ENCODE measurements at places on chromosomes 7 and 10.

DNA sequence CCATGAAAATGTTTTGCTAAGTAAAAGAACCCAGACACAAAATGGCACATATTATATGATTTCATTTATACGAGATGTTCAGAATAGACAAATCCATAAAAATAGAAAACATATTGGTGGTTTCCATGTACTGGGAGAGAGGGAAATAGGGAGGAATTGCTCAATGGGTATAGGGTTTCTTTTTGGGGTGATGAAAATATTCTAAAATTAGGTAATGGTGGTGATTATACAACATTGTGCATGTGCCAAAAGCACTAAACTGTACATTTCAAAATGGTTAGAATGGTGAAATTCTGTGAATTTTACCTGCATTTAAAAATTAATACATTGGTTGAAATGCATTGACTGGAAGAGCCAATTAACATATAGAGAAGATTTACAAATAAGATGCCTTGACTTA is 613.9 kb downstream of the TNS3 start:
- H3K4me1 ChIP-seq: peaks cover 4% of the 10 kb centered on the region
- H3K27me3 ChIP-seq: no peaks in the 10 kb centered on the region
- no peak for DNase-seq
- H3K4me3 ChIP-seq: no peak overlapping the region
- H3K36me3 ChIP-seq: no peaks in the 10 kb centered on the region

- no peaks in the 10 kb centered on the region for H3K27me3 ChIP-seq
- H3K27ac ChIP-seq: no peak overlapping the region
- DNase-seq: peak; percentile 29
- H3K36me3 ChIP-seq: no peaks in the 10 kb centered on the region
Observed at GRCh38 chr7:73829505-73829904, 1.3 kb upstream of the CLDN4 start.

DNA sequence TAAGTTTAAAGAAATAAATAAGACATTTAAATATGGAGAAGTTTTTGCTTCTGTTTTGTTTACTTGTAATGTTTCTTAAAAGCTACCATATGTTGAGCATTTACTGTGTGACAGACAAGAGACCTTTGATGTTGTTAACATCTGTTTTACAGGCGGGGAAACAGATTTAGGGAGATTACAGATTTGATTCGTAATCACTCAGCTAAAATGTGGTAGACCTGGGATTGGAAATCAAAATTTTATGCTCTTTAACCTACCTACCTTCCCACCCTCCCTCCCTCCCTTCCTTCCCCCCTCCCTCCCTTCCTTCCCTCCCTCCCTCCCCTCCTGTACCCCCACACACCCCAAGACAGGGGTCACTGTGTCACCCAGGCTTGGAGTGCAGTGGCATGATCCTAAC is 11.7 kb downstream of the LCOR start:
- H3K27me3 ChIP-seq: no peaks in the 10 kb centered on the region
- peaks cover 9% of the 10 kb centered on the region for H3K4me1 ChIP-seq
- no peaks in the 10 kb centered on the region for H3K36me3 ChIP-seq
- no peak overlapping the region for H3K27ac ChIP-seq
- H3K4me3 ChIP-seq: no peak overlapping the region

GRCh38 chr10:117656385-117657367 is 114.1 kb downstream of the EMX2 start:
- no peak overlapping the region for H3K4me3 ChIP-seq
- H3K27me3 ChIP-seq: no peaks in the 10 kb centered on the region
- no peaks in the 10 kb centered on the region for H3K36me3 ChIP-seq
- H3K27ac ChIP-seq: no peak overlapping the region
- no peak for DNase-seq

DNA sequence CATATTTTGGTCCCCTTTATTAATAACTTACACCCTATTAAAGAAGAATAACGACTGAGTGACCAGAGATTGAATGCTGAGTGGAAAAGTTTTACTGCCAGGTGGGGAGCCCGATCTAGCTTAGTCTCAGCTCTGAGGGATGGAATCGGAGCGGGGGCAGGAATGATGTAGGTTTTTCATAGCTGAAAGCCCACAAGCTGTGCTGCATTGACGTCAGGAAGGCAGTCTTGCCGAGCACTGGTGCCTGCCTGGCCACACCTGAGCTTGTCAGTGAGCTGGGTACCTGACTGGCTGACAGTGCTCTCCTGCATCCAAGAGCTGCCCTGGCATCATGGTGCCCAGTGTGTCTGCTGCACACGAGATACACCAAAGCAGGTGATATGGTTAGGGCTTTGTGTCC is 34.8 kb downstream of the GRK5 start:
- no peak for DNase-seq
- H3K4me1 ChIP-seq: peaks cover 8% of the 10 kb centered on the region
- no peaks in the 10 kb centered on the region for H3K27me3 ChIP-seq
- H3K27ac ChIP-seq: no peak overlapping the region

GRCh38 chr10:124283215-124283948 is 135.3 kb downstream of the OAT start:
- no peak overlapping the region for H3K4me3 ChIP-seq
- no peaks in the 10 kb centered on the region for H3K27me3 ChIP-seq
- H3K36me3 ChIP-seq: no peaks in the 10 kb centered on the region
- peak; percentile 19 for DNase-seq

GRCh38 chr7:120898715-120899499 is 41.0 kb upstream of the TSPAN12 start:
- no peak for DNase-seq
- no peaks in the 10 kb centered on the region for H3K4me1 ChIP-seq
- no peaks in the 10 kb centered on the region for H3K27me3 ChIP-seq
- H3K27ac ChIP-seq: no peak overlapping the region
- no peak overlapping the region for H3K4me3 ChIP-seq
- no peaks in the 10 kb centered on the region for H3K36me3 ChIP-seq

- no peak overlapping the region for H3K4me3 ChIP-seq
- DNase-seq: no peak
- H3K4me1 ChIP-seq: no peaks in the 10 kb centered on the region
- no peak overlapping the region for H3K27ac ChIP-seq
- H3K36me3 ChIP-seq: no peaks in the 10 kb centered on the region
Observed at GRCh38 chr10:63324495-63324854, 141.3 kb downstream of the JMJD1C start.

DNA sequence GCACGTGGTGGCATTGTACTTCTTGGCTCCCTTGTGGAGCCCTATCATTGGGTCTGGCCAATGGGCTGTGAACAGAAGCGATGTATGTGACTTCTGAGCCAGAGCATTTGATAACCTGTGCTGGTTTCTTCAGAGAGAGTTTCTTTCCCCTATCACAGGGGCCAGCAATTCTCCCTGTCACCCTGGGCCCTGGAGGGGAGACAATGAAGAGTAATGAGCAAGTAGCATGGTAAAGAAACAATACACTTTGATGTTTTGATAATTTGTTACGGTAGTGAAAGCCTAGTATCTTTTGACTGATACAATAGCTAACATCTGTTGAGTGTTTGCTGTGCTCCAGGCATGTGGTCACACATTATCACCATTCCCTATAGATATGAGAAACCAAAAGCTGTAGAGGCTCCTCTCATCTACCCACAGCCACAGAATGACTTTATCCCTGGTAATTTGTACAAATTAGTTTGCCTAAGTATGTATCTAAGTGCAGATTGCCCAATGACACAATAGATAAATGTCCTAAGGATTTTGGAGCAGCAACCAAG is 113.4 kb upstream of the SVIL start:
- no peaks in the 10 kb centered on the region for H3K36me3 ChIP-seq
- peaks cover 8% of the 10 kb centered on the region for H3K4me1 ChIP-seq
- peak; percentile 34 for DNase-seq
- H3K27me3 ChIP-seq: peaks cover 47% of the 10 kb centered on the region

GRCh38 chr10:78529262-78529661 is 495.6 kb downstream of the RPS24 start:
- H3K36me3 ChIP-seq: no peaks in the 10 kb centered on the region
- H3K4me1 ChIP-seq: no peaks in the 10 kb centered on the region
- no peak overlapping the region for H3K4me3 ChIP-seq
- no peak for DNase-seq

- no peak for DNase-seq
- H3K4me1 ChIP-seq: peaks cover 4% of the 10 kb centered on the region
- H3K36me3 ChIP-seq: no peaks in the 10 kb centered on the region
- no peaks in the 10 kb centered on the region for H3K27me3 ChIP-seq
- H3K4me3 ChIP-seq: no peak overlapping the region
Observed at GRCh38 chr10:97003804-97004201, 171.7 kb downstream of the LCOR start.

- H3K27ac ChIP-seq: no peak overlapping the region
- H3K4me1 ChIP-seq: no peaks in the 10 kb centered on the region
- H3K36me3 ChIP-seq: no peaks in the 10 kb centered on the region
- H3K4me3 ChIP-seq: no peak overlapping the region
- DNase-seq: no peak
Observed at GRCh38 chr7:85498031-85498430, 311.2 kb upstream of the SEMA3D start.

- H3K4me1 ChIP-seq: peaks cover 12% of the 10 kb centered on the region
- no peak overlapping the region for H3K27ac ChIP-seq
- H3K36me3 ChIP-seq: no peaks in the 10 kb centered on the region
- DNase-seq: peak; percentile 93
- peaks cover 26% of the 10 kb centered on the region for H3K27me3 ChIP-seq
Observed at GRCh38 chr7:44184206-44184872, 4.9 kb downstream of the GCK start.

DNA sequence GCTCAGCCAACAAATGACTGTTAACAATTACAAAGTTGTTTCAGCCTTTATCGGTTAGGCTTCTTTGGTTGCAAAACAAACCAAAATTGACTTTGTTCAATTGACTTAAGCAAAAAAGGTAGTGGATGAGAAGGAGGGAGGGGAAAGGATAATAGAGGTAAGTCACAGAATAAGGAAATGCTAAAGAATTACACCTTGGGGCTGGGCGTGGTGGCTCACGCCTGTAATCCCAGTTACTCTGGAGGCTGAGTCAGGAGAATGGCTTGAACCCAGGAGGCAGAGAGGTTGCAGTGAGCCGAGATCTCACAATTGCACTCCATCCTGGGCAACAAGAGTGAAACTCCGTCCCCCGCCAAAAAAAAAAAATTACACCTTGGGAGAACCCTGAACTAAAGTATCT is 41.4 kb downstream of the AHCYL2 start:
- no peak for DNase-seq
- no peaks in the 10 kb centered on the region for H3K4me1 ChIP-seq
- no peak overlapping the region for H3K4me3 ChIP-seq
- no peaks in the 10 kb centered on the region for H3K27me3 ChIP-seq
- no peak overlapping the region for H3K27ac ChIP-seq

GRCh38 chr10:86662186-86663045 is 5.9 kb upstream of the LDB3 start:
- H3K27ac ChIP-seq: no peak overlapping the region
- no peaks in the 10 kb centered on the region for H3K4me1 ChIP-seq
- DNase-seq: peak; percentile 58
- no peaks in the 10 kb centered on the region for H3K36me3 ChIP-seq
- no peak overlapping the region for H3K4me3 ChIP-seq

DNA sequence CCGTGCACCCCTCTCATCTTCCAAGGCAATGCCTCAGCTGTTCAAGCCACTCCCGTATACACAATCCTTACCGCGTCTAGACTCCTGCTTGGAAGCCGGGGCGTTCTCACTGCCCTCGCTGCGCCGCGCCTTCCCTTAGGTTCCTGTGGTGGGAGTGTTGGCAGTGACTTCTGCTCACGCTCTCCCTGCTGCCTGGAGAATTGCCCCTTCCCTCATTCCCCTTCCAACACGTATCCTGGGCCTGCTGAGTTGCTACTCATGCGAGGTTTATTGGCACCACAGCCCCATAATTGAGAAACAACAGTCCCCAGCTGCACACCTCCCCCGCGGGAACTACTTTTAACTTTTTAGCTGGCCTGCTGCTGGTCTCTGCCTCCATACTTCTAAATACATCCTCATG is 31.9 kb downstream of the RBM17 start:
- H3K27ac ChIP-seq: no peak overlapping the region
- peak; percentile 78 for DNase-seq
- no peaks in the 10 kb centered on the region for H3K27me3 ChIP-seq
- H3K4me3 ChIP-seq: no peak overlapping the region

DNA sequence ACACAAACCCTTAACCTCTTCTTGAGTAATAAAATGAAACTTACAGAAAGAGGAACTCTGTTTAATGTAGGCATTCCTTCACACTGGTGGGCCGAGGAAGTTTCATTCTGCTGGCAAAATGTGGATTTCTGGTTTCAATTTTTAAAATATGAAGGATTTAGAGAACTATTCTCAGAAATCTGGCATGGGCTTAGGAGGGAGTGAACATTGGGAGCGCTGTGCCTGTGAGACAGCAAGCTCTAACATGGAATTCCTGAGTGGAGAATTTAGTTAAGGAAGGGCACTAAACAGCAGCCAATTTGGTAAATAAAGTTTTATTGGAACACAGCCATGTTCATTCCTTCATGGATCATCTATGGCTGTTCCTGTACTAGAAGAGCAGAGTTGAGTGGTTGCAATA is 751.8 kb upstream of the IGFBP3 start:
- no peaks in the 10 kb centered on the region for H3K4me1 ChIP-seq
- H3K4me3 ChIP-seq: no peak overlapping the region
- H3K27me3 ChIP-seq: no peaks in the 10 kb centered on the region

DNA sequence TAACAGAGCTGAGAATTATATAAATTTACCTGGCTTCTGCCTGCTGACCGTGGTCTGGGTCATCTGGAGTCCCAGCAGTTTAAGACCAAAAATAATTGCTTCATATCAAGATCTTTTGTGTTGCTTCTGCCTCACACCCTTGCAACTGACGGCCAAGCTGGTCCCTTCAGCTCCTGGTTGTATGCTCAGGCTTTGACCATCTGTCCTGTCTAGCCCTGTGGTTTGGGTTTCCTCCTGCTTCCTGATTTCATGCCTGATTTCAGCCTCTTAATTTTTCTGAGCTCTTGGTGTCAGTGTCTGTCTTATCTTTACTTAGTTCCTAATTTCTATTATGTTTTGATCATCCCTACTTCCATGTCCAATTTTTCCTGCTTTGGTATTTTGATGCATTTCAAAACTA is 87.9 kb upstream of the PLXDC2 start:
- H3K4me3 ChIP-seq: no peak overlapping the region
- no peaks in the 10 kb centered on the region for H3K36me3 ChIP-seq
- DNase-seq: no peak
- peaks cover 16% of the 10 kb centered on the region for H3K4me1 ChIP-seq

GRCh38 chr10:8794860-8795259 is 740.4 kb downstream of the GATA3 start:
- no peaks in the 10 kb centered on the region for H3K36me3 ChIP-seq
- H3K4me3 ChIP-seq: no peak overlapping the region
- DNase-seq: no peak
- H3K4me1 ChIP-seq: no peaks in the 10 kb centered on the region

GRCh38 chr7:143494622-143495021 is 16.9 kb downstream of the TAS2R41 start:
- no peak overlapping the region for H3K4me3 ChIP-seq
- H3K27ac ChIP-seq: no peak overlapping the region
- H3K4me1 ChIP-seq: peaks cover 20% of the 10 kb centered on the region
- H3K27me3 ChIP-seq: no peaks in the 10 kb centered on the region

- no peaks in the 10 kb centered on the region for H3K4me1 ChIP-seq
- H3K36me3 ChIP-seq: no peaks in the 10 kb centered on the region
- no peak overlapping the region for H3K4me3 ChIP-seq
- peaks cover 46% of the 10 kb centered on the region for H3K27me3 ChIP-seq
- no peak overlapping the region for H3K27ac ChIP-seq
Observed at GRCh38 chr7:8436965-8437364, 3.6 kb downstream of the NXPH1 start.

- H3K36me3 ChIP-seq: no peaks in the 10 kb centered on the region
- peaks cover under 1% of the 10 kb centered on the region for H3K4me1 ChIP-seq
- no peak overlapping the region for H3K27ac ChIP-seq
- peaks cover 10% of the 10 kb centered on the region for H3K27me3 ChIP-seq
Observed at GRCh38 chr7:104891949-104892348, 122.1 kb upstream of the KMT2E start.

- H3K4me1 ChIP-seq: peaks cover 18% of the 10 kb centered on the region
- no peaks in the 10 kb centered on the region for H3K36me3 ChIP-seq
- DNase-seq: peak; percentile 93
- H3K27ac ChIP-seq: no peak overlapping the region
- H3K27me3 ChIP-seq: no peaks in the 10 kb centered on the region
- H3K4me3 ChIP-seq: no peak overlapping the region
Observed at GRCh38 chr10:63707254-63707910, 186.2 kb downstream of the REEP3 start.

Measured in osteoblast (primary cell).